Activated CD8-positive, alpha-beta T cell treated with anti-CD3 and anti-CD28 coated beads for 36 hours (primary cell): ENCODE measurements at places on chromosomes 6 and 20.

DNA sequence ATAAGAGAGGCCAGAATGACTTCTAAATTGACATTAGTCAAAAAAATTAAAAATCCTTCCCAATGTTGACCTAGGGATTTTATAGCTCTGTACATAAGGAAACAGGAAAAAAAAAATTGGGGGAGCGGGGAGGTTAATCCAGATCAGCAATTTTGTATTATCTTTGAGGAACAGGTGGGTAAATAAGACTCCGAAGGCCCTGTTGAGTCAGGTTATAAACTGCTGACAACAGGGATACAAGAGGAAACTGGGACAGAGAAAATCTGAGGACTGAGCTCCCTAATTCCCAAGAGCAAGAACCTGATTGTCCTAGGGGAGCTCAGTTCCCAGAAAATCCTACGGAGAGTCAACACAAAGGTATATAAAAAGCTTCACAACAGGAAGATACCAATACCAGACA is 26.8 kb upstream of the CRIP3 start:
- H3K4me3 ChIP-seq, result no peak overlapping the region
- peaks cover 16% of the 10 kb centered on the region for H3K4me1 ChIP-seq
- no peaks in the 10 kb centered on the region for H3K27me3 ChIP-seq
- no peak for DNase-seq
- no peak overlapping the region for H3K27ac ChIP-seq

GRCh38 chr6:73290435-73290834 is 27.4 kb upstream of the KHDC1 start:
- no peaks in the 10 kb centered on the region for H3K27me3 ChIP-seq
- no peaks in the 10 kb centered on the region for H3K4me1 ChIP-seq
- H3K4me3 ChIP-seq, result no peak overlapping the region
- no peak for DNase-seq

DNA sequence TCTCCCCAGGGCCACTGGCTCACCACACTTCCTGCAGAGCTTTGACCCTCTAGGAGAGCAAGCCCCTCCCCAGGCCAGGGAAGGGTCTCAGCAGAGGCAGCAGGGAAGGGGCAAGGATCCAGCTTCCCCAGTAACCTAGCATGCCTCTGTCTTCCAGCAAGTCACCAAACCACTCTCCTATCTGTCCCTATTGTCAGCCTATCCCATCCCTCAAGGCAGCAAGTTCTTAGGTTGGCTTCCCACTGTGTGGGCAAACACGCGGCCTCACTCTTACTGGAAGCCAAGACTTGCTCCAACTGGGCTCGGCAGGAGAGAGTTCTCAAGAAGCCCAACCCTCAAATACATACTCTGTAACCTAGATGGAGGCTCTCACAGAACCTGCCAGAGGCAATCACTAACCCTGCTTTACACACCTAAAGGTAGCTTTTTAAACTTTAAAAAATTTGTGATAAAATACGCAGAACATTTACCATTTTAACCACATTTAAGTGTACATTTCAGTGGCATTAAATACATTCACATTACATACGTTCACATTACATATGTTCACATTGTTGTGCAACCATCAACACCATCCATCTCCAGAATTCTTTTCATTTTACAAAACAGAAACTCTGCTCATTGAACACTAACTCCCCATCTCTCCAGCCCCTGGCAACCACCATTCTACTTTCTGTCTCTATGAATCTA is 58.5 kb downstream of the MRPL14 start:
- DNase-seq, result no peak
- peaks cover 17% of the 10 kb centered on the region for H3K4me1 ChIP-seq
- no peak overlapping the region for H3K4me3 ChIP-seq
- H3K36me3 ChIP-seq, result peaks cover 2% of the 10 kb centered on the region
- no peak overlapping the region for H3K27ac ChIP-seq

- H3K27me3 ChIP-seq, result peaks cover 4% of the 10 kb centered on the region
- DNase-seq, result no peak
- H3K4me1 ChIP-seq, result no peaks in the 10 kb centered on the region
- H3K36me3 ChIP-seq, result no peaks in the 10 kb centered on the region
Observed at GRCh38 chr6:14693301-14694192, 552.3 kb upstream of the JARID2 start.

DNA sequence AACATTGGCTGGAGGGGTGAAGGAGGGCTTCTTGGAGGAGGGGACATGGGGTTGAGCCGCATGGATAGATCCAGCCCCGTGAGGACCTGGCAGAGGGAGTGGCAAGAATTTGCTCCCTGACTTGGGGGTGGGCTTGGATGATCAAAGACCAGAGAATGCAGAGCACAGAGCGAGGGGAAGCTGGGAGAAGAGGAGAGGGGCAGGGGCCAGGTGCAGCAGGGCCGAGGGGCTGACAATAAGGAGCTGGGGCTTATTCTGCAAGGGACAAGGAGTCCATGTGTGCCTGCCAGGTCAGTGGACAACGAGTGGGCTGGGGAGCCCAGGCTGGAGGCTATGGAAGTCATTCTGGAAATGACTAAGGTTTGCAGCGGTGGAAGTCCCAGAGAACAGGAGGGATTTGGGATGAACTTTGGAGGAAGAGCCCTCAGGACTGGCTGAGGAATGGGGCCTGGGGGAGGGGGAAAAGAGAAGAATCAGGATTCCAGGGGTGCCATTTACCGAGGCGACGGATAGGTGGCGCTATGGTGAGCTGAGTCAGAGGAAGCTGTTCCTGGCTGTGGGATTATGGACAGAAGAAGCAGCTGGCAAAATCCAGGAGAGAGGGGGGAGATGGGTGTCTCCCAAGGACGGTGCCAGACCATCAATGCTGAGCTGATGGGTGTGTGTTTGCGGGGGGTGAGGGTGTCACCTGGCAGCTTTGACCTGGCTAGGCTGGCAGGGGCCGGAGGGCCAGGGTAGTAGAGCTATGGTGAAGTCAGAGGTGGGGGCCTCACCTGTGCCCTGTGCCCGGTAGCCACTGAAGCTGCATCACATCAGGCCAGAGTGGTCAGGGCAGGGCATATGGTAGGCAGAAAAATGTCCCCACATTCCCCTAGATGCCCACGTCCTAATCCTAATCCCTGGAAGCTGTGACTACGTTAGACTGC is 7.8 kb downstream of the KCNG1 start:
- no peak overlapping the region for H3K27ac ChIP-seq
- no peaks in the 10 kb centered on the region for H3K36me3 ChIP-seq
- peak; percentile 46 for DNase-seq

DNA sequence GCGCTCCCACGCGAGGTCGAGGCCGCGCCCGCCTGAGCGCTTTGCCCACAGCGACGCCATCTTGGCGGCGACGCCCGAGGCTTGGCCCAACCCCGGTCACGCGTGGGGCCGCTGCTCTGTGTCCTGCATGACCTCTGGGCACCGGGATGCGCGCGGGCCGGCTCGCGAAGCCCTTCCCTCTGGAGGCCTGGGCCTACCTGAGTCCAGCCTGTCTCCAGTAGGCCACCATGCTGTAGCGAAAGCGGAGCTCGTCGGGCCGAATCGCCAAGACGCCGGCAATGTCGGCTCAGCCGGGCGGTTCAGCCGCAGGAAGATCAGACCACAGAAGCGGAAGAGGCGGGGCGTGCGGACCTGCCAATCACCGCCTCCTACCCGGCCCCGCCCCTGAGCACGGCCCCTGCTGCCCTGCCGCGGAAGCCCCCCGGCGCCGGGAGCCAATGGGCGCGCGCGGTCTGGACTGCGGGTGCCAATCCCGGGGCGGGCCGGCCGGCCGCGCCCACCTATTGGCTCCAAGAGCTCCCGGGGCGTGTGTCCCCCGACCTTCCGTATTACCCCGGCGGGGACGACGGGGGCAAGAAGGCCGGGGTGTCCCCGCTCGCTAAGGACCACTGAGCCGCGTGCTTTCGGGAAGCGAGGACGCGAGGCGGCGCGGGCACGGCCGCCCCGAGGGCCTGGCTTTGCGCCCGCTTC is at the start of gene ATP5F1E:
Gene ATP5F1E, minus strand, starts transcription at position 313 of the 690 bp plus-strand sequence. Its CDS starts 84 bp downstream, at position 229.
- H3K4me1 ChIP-seq, result peaks cover 72% of the 10 kb centered on the region
- H3K4me3 ChIP-seq, result peak within 1 kb of the TSS; percentile 78
- DNase-seq, result peak; percentile 97
- H3K36me3 ChIP-seq, result peaks cover 68% of the 10 kb centered on the region
